ENCODE measurements at places on chromosomes 4 and X.

- no peak for DNase-seq
Observed at GRCh38 chr4:41670530-41670929, 78.0 kb downstream of the PHOX2B start.

DNA sequence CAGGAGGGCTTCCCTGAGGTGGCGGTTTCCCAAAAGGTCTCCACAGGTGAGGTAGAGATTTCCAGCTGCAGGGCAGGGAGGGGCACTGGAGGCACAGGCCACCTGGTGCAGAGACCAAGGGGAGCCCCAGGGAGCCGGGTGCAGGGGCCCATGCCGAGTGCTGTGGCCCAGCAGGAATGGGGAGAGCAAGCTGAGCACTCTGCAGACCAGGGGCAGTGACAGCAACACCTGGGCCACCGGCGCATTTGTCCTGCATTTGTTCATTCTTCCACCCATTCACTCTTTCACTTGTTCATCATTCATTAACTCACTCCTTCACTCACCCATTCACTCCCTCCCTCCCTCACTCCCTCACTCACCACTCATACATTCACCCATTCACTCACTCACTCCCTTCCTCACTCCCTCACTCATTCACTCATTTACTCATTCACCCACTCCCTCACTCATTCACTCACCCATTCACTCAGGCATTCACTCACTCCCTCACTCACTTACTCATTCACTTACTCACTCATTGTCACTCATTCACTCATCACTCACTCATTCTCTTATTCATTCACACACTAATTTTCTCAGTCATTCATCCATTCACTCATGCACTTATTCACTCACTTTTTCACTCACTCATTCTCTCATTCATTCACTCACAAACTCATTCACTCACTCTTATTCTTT, 16.3 kb downstream of the CPZ start:
- no peak for DNase-seq

DNA sequence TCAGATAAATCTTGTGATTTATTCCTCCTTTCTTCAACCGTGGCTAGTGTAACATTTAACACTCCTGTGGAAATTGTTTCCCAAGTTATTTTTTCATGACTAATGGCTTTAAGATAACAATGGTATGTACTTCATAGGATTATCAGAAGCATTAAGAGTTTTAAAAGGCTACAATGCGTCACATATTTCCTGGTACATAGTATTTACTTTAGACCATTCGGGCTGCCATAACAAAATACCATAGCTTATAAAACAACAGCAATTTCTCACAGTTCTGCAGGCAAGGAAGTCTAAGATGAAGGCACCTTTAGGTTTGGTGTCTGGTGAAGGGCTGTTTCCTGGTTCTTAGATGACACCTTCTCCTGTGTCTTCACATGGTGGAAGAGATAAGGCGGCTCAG, 158.6 kb downstream of the PAPSS1 start:
- no peak for DNase-seq

DNA sequence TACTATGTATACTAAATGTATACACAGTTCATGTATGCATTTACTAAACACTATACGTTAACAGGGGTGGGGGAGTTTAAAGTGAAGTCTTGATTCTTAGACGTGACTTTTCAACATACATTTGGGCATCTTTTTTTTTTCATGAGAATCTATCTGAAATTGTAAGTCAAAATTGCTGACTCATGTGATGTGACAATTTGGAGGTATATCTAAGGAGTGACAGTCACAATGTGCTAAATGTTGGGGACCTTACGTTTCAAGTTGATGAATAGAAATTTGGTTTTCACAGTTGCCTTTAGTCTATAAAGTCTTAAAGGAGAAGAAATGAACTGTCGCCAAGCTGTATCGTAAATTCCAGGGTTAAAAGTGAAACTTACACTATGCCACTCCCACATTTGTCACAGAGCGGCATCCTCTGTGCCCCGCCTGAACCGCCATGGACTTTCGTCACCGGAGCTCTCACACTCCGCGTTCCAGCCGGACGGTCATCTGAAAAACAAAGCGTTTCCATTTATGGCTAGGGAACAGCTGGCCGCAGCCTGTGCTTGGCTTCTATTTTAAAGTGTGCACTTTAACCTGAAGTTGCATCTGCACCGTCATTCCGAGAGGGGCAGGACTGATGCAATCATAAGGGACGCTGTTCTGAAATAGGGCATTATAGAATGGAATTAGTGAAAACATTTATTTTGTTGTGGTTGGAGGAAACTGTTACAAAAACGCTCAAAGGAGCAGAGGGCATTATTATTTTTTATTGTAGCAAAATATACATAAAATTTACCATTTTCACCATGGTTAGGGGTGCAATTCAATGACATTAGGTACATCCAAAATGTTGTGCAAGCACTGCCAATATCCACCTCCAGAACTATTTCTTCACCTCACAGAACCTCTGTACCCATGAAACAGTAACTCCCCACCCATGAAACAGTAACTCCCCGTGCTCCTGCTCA, 30.9 kb downstream of the PDLIM3 start:
- no peak for DNase-seq

- DNase-seq, result no peak
Observed at GRCh38 chrX:30521440-30522182, 56.0 kb downstream of the TASL start.
